NB4 (cell line): ENCODE measurements at places on chromosomes 4 and X.

- DNase-seq: no peak
These were observed 323.1 kb downstream of the MAPK10 start for GRCh38 chr4:86036736-86037135.

DNA sequence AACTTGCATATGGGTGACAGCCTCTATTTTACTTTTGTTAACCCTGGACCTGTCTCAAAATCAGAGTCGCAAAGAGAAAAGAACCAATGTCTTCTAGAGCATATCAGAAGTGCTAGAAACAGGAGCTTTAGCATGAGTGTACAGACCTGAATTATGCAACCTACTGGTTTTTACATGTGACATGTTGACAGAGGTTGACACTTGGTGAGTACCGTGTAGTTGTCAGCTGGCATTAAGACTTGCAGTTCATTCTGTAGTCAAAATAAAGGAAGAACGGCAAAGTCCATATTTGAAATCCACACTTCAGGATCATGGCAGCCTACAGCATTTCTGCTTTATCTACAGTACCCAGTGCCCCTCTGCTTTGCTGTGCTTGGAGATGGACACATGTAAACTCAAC lies 291.9 kb upstream of the TENM3 start:
- no peak for DNase-seq

DNA sequence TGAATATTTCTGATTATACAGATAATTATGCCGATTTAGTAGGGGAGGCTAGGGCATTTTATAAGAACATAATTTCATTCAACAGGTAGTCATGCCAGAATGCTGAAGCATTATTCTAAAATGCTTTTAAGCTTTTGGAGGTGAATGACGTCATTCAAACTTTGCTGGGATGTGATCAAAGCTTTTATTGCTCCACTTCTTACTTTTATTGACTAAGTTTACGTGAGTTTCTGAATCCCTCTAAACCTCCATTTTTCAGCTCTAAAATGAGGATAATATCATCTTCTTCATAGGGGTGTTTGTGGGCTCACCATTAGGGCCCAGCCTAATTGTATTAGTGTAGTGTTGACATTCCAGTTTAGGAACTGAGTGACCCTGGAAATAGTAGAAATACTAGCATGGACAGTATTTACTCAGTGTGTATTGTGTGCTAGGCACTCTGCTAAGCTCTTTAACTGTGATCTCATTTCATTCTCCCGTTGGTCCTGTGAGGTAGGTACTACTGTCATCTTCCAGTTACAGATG lies 3.0 kb downstream of the WWC2 start:
- DNase-seq: no peak

GRCh38 chr4:174023641-174024040 lies 259.8 kb downstream of the FBXO8 start:
- no peak for DNase-seq

- peak; percentile 48 for DNase-seq
These were observed 58.5 kb downstream of the PRPS1 start for GRCh38 chrX:107686792-107687191.

DNA sequence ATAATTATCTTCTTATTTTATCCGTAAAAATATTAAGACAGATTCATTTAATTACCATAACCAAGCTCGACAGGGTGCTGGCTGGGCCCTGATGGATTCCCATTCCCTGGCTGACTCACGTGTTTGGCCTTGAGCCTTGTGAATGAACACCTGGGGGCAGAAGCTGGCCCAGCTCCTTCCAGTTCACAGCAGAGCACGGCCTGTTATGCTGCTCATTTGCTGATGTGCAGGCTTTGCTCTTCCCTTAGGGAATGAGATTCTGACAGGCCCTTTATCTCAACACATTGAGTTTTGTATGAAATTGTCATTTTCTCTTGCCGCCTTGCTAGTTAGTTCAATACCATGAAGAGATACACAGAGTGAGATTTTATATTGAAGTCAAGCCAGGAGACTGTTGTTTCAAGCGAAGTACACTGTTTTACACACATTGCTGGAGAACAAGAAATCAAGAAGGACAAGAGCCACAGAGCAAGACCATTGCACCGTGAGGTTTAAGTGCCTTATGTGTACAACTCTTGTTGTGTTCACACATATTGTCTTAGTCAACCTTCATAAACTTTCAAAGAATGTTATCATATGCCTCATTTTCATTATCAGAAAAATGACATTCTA lies 1583.3 kb downstream of the STIM2 start:
- no peak for DNase-seq

DNA sequence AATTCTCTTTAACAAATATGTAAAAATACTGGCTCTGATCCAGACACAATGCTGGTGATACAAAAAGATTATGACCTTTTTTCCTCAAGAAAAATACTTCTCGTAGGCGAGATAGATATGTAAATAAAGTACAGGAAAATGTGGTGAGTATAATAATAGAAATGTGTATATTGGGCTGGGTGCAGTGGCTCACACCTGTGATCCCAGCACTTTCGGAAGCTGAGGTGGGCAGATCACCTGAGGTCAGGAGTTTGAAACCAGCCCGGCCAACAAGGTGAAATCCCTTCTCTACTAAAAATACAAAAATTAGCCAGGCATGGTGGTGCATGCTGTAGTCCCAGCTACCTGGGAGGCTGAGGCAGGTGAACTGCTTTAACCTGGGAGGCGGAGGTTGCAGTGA lies 55.0 kb downstream of the MRPL1 start:
- no peak for DNase-seq

GRCh38 chr4:183181081-183181480 lies 82.0 kb downstream of the WWC2 start:
- no peak for DNase-seq
